Skin of body (tissue), 3 donors: ENCODE measurements at places on chromosomes 1 and 21. TPM values are rescaled to one million over a fixed set of nuclear protein-coding genes. Genes with fewer than 3 reads are reported as not detected.

Gene IER5
- total RNA-seq: 16.4 TPM

Gene ADORA1
- total RNA-seq: 1.1 TPM

Gene MUL1
- total RNA-seq: 14.0 TPM

Gene TRIM63
- 4.7 TPM for total RNA-seq

Gene S1PR1
- 15.2 TPM for total RNA-seq

Gene TMCO2
- total RNA-seq: not detected

Gene LCE3E
- total RNA-seq: 1.3 TPM

Gene MLLT11
- total RNA-seq: 3.1 TPM

Gene SSBP3
- 21.7 TPM for total RNA-seq

Gene TEKT2
- 0.39 TPM for total RNA-seq

Gene PDE9A
- total RNA-seq: 3.4 TPM

Gene LCA5L
- 0.89 TPM for total RNA-seq

Gene PRMT2
- 63.8 TPM for total RNA-seq

Gene C8B
- not detected for total RNA-seq

Gene SPATC1L
- 5.2 TPM for total RNA-seq

Gene ACTN2
- total RNA-seq: 111 TPM

Gene REN
- 0.30 TPM for total RNA-seq

Gene SNX27
- 33.4 TPM for total RNA-seq

Gene FLG
- 171 TPM for total RNA-seq

Gene NLRP3
- 2.8 TPM for total RNA-seq

Gene SEC16B
- total RNA-seq: 9.6 TPM

Gene SPRR4
- total RNA-seq: 17.7 TPM

Gene AADACL3
- 6.1 TPM for total RNA-seq

Gene TENT5C
- 42.5 TPM for total RNA-seq

Gene RNU1-2
- total RNA-seq: 34,682 TPM

Gene KRTAP19-3
- 9.7 TPM for total RNA-seq

Gene TMEM61
- 0.30 TPM for total RNA-seq

Gene HMGCS2
- 0.89 TPM for total RNA-seq

Gene CHI3L2
- total RNA-seq: 5.5 TPM

Gene NPPA
- total RNA-seq: 1.3 TPM

Gene GBP2
- 15.4 TPM for total RNA-seq

Gene RGS7
- total RNA-seq: 0.39 TPM

Gene PBX1
- total RNA-seq: 57.2 TPM

Gene LCE1A
- total RNA-seq: 1.7 TPM

Gene LCE2B
- total RNA-seq: 5.9 TPM

Gene PTPRC
- total RNA-seq: 25.4 TPM

Gene CYP4A11
- not detected for total RNA-seq

Gene IFNGR2
- 63.1 TPM for total RNA-seq
